Femur (tissue), 1 donor: ENCODE measurements at places on chromosomes 4 and X.

GRCh38 chr4:144208074-144208473 is 67.6 kb upstream of the GYPA start:
- no peak for DNase-seq

DNA sequence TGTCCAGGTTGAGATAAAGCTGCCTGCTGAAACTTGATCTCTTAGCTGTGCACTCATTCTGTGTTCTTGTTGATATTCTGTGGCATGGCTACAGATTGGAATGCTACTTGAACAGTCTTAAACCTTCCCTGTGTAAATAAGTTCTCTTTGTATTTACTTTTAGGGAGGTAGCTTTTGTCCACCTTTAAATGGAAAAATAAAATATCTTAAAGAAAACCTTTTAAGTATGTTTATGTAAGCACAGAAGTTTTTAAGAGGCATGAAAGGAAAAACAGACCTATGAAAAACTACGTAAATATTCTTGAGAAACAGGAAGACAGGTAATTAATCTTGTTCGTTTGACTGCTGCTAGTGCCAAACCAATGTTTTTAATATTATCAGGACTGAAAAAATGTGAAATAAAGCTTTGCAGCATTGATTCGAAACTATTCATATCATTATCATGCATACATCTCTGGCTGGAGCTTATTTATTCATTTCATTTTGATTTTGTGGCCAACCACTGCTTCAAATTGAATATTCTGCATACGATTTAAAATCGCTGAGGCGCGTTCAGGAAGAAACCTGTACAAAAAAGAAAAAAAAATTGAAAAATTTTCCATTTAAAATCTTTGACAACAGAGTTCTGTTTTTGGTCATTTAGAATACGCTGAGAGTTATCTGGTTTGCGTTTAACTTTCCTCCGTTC is 17.8 kb downstream of the HSD17B13 start:
- no peak for DNase-seq

DNA sequence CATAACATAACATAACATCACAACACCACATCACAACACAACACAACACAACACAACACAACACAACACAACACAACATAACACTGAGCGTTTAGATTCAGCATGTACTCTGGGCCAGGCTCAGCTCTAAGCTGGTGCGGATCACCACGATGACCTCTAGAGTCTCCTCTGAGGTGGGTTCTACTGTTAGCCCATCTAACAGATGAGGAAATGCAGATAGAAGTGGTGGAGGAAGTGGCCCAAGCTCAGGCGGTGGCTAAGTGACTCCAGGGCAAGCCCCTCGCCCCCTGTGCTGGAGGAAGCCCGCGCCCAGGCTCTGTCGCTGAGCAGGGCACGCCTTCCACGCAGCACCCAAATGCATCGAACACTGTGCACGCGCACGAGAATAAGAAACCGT is 45.3 kb upstream of the CDKN2AIP start:
- no peak for DNase-seq

DNA sequence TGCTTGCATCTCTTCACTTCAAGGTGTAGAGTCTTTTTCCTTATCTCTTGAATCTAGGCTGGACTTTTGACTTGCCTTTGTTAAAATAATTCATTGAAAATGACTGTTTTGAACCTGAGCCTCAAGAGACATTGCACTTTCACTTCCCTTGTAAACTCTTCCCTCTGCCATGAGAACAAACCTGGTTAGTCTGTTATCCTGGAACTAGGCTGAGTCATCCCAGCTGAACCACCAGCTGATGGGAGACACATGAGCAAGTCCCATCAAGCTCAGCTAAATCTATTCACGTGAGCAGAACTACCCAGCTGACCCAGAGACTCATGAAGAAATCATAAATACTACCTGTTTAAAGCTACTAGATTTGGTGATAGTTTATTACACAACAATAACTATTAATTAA is 202.3 kb upstream of the CENPE start:
- no peak for DNase-seq

DNA sequence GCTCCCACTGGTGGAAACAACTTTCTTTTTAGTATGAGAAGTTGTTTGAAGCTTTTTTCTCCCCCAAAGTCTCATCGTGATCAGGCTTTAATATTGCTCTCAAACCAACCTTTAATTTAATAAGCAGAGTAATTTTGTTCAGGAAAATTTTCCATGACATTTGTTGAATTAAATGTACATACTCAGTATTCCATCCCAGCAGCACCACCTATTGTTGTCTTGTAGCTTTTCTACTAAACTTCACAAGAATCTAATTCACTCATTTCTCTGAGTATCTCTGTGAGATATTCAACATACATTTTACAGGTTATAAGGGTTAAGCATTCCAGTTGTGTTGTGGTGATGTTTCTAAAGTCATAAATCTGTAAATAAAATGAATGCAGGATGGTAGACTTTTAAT is 218.3 kb upstream of the HAND2 start:
- no peak for DNase-seq

GRCh38 chrX:23383411-23383810 is 48.8 kb downstream of the PTCHD1 start:
- no peak for DNase-seq

- no peak for DNase-seq
Observed at GRCh38 chr4:168273838-168274237, 44.7 kb downstream of the DDX60 start.

GRCh38 chr4:153345012-153345981 is 809 bp downstream of the MND1 start:
- DNase-seq = peak; percentile 69

DNA sequence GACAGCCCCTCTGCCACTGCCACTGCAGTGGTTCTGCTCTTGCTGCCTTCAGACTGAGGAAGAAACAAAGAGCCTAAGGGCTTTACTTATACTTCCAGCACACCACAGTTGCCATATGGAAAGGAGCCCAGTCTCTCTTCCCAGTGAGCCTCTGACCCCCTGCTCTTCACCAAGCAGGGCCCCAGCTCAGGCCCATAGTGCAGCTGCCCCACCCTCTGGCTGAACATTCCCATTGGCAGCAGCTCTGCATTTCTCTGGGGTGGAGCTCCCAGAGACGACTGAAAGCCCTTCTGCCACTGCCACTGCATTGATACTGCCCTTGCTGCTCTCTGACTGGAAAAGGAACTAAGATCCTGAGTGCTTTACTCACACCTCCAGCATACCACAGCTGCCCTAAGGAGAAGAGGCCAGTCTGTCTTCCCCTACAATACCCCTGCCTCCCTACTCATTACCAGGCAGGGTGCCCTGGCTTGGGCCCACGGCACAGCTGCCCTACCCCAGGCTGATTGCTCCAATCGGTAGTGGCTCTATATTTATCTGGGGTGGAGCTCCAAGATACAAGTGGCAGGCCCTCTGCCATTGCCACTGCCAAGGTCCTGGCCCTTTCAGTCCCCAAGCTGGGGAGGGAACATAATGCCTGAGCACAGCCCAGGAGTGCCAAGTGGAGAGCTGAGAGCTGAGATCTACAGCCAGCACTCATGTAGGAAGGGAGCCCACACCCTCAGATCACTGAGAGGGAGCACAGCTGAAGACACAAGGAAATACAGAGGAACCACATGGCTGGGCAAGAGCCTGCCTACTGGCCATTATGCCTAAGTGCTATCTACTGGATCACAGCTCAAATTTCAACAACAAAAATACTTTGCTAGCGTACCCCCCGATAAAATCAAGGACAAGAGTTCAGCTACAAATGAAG is 36.0 kb downstream of the AWAT2 start:
- DNase-seq = peak; percentile 48

DNA sequence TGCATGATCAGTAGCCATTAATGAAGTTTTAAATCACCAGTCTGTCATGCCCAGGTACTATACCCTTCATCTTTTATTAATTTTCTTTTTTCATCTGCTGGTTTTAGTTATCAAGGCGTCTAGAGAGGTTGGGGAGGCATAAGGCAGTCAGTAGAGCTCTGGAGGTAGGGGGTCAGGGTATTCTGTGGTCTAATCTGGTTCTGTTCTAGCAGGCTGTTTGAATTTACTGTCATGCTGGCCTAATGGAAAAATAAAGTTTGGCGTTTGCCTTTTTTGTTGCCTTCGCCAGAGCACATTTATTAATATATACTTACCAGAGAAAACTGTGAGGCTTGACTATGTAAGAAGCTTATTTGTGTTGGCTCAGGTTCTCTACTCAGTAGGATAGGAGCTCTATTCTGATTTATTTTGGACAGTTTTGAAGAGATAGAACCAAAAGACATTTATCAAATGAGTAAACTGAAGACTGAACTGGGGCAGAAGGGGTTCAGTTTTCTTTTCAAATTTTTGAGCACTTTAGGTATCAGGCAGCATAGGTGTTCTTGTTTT is 46.9 kb downstream of the TMEM131L start:
- no peak for DNase-seq

- no peak for DNase-seq
Observed at GRCh38 chr4:53889326-53890055, 174.9 kb downstream of the CHIC2 start.

GRCh38 chr4:40888933-40889332 is 139.2 kb downstream of the NSUN7 start:
- no peak for DNase-seq

- peak; percentile 95 for DNase-seq
Observed at GRCh38 chrX:38800981-38801845, at the start of gene MID1IP1. TSS of gene MID1IP1 (plus strand) at chrX:38801459. CDS start at chrX:38804947, 3,488 bp downstream.

DNA sequence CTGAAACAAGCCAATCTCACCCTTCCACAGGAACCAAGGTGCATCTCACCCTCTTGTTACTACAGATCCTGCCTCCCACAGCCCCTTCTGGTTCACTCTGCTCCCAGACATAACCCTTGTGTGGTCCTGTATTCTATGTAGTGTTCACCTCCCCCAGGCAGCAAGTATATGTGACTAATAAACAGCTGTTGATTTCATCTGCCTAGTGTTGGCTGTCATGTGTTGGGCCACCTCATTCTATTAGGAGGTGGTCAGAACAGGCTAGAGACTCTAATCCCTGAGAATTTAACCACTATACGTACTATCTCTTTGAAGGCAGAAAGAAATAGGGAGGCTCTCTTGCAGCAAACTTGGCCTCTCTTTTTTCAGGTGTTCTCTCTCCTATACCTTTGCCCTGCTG is 134.3 kb upstream of the RPL34 start:
- no peak for DNase-seq

- DNase-seq = peak; percentile 90
Observed at GRCh38 chrX:71622576-71623450, 4.5 kb upstream of the CXCR3 start.

DNA sequence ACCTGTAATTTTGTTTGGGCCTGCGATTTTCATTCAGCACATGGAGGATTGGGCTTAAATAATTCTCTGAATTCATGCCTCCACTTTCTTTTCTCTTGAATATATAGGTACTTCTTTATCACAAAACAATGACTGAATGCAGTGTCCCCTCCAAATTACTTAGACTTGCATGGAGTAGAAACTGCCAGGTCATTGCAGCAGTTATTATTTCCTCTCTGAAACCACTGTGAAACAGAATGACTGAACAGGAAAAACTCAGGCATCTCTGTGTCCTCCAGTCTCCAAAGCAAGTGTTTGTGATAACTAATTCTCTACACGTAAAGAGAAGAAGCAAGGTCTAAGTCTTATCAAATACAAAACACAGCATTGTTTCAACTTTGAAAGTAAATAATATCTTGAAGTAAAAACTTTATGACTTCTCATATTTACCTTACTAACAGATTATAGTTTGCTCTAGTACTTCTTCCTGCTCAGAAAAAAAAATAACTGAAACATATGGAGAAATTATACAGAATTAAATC is 144.5 kb upstream of the DIAPH2 start:
- no peak for DNase-seq

DNA sequence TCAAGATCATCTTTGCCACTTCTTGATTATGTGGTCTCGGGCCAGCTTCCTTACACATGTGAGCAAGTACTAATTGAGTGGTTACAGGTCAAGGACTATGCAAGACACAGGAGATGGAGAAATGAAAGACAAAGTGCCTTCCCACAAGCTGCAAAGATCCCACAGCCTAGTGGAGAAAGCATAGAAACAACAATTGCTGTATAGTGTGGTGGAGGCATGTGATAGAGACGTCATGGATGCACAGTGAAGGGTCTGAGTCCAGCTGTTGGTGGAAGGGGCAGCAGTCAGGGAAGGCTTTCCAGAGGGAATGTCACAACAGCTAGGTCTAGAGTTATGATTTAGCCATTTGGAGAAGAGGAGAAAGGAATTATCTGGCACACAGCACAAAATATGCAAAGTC is 210.6 kb downstream of the KDR start:
- DNase-seq = no peak

DNA sequence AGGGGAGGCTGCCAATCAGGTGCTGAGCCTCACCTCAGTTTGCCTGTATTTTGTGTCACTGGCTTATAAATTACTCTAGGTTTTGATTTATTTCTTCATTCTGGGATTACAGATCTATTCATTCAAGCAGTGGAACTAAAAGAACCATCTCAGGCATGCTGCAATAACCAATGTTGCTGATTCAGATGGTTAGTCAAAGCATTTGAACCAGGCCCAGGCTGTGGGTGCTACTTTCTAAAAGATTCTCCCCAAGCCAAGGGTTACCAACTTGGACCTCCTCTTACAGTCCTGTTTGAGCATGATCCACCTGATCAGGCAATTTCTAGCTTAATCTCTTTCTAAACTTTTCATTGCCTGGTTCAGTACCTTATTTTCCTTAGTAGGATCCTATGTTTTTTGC is 67.2 kb downstream of the TMEM131L start:
- no peak for DNase-seq

DNA sequence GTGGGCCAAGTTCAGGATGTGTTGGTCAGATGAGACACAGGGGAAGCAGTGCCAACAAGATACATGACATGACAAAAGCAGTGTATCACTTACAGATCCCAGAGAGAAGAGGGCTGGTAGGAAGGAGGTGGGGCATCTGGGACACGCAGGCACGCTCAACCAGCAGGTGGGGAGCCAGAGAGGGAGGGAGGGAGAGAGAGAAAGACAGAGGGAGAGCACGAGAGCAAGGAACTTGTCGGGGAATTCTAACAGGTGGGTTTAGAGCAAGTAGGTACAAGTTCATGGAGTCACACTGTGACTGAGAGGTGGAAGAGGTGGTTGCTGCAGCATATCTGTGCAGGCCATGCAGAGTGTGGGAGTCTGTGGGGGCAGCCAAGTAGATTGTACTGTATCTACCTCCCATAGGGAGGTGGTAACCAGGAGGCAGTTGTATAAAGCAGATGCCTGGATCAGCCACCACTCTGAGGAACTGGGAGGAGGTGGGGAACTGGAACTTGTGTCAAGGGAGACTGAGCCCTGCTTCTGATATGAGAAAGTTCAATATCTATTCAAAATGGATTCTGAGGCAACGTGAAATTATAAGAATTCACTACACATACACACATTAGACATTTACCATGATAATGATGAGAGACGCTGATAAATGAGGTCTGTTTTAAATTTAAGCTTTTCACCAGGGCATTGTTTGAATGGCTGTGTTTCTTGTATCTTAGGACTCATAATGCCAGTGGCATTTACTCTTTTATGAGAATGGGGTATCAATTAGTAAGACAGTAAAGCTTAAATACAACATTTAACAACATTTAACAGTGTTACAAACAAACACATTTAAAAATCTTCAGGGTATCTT is 43.7 kb downstream of the BBS12 start:
- no peak for DNase-seq

GRCh38 chr4:15400226-15400625 is 27.6 kb upstream of the C1QTNF7 start:
- DNase-seq = no peak

GRCh38 chrX:149631234-149632165 is at the start of gene TMEM185A:
TSS of gene TMEM185A (minus strand) at chrX:149631792. CDS start at chrX:149631580, 212 bp downstream.
- peak; percentile 73 for DNase-seq
